ENCODE measurements at places on chromosomes 12 and 14. TPM values are rescaled to one million over a fixed set of nuclear protein-coding genes. Genes with fewer than 3 reads are reported as not detected.

DNA sequence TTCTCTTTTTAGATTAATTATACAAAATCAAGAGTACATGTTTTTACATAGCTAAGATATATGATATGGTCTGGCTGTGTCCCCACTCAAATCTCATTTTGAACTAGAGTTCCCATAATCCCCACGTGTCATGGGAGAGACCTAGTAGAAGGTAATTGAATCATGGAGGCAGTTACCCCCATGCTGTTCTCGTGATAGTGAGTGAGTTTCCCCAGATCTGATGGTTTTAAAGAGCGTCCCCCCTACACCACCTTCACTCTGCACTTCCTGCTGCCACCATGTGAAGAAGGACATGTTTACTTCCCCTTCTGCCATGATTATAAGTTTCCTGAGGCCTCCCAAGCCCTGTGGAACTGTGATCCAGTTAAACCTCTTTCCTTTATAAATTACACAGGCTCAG is 21.4 kb upstream of the DRAM1 start:
- no peak overlapping the region for H3K4me3 ChIP-seq
- H3K27ac ChIP-seq = no peak overlapping the region
- H3K4me1 ChIP-seq = no peaks in the 10 kb centered on the region
- DNase-seq = no peak
- H3K27me3 ChIP-seq = no peaks in the 10 kb centered on the region

DNA sequence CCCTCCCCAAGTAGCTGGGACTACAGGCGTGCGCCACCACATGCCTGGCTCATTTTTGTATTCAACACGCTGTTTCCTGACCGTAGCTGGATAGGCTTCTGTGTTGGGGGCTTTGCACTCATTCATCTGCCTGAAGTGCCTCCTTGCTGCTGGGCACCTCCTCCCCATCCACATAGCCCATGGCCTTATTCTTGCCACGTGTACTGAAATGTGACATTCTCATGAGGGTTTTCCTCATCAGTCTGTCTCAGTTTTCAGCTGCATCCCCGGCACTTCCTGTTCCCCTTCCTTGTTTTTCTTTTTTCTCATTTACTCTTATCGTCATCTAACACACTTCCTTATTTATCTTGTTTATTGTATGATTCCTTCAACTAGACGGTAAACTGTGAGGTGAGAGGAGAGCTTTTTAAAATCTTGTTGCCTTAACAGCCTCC is 36.6 kb downstream of the RCOR1 start:
- no peak for DNase-seq
- H3K27me3 ChIP-seq = no peaks in the 10 kb centered on the region
- no peaks in the 10 kb centered on the region for H3K36me3 ChIP-seq
- H3K4me3 ChIP-seq = no peak overlapping the region

DNA sequence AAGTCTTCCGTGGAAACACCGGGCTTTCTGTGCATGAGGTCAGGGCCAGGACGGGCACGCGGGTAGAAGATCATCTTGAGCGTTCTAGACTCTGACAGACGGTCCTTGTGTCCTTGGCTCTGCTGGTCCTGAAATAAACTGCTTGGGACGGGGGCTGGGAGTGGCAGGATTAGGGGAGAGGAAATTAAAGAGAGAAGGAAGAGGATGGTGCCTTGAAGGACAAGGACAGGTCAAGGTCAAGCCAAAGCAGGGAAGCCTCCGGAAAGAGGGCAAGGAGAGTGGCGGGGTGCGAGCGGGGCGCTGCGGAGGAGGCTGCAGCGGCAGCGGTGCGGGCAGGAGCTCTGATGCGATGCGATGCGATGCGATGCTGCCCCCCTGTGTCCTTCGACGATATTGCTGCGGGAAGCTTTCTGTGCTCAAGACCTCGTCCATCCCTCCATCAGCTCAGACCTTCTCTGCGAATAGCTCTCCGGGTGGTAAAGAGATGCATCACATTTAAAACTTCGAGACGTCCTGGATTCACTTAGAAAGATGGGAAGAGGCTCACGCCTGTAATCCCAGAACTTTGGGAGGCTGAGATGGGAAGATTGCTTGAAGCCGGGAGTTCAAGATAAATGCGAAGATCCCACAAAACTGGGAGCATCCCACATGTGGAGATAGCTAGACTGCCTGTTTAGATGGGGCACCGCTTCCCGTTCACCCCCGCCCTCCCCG is 110.1 kb upstream of the TMEM132D start:
- peak; percentile 60 for DNase-seq
- H3K27ac ChIP-seq = no peak overlapping the region
- H3K36me3 ChIP-seq = no peaks in the 10 kb centered on the region
- H3K4me1 ChIP-seq = no peaks in the 10 kb centered on the region
- no peaks in the 10 kb centered on the region for H3K27me3 ChIP-seq

- H3K36me3 ChIP-seq = no peaks in the 10 kb centered on the region
- no peaks in the 10 kb centered on the region for H3K27me3 ChIP-seq
- H3K27ac ChIP-seq = no peak overlapping the region
Measured at GRCh38 chr14:55448141-55448614, 7.8 kb upstream of the TBPL2 start.

GRCh38 chr14:76274324-76274723 is 101.6 kb upstream of the ESRRB start:
- no peaks in the 10 kb centered on the region for H3K4me1 ChIP-seq
- H3K36me3 ChIP-seq = no peaks in the 10 kb centered on the region
- no peak overlapping the region for H3K4me3 ChIP-seq
- no peaks in the 10 kb centered on the region for H3K27me3 ChIP-seq
- no peak overlapping the region for H3K27ac ChIP-seq

DNA sequence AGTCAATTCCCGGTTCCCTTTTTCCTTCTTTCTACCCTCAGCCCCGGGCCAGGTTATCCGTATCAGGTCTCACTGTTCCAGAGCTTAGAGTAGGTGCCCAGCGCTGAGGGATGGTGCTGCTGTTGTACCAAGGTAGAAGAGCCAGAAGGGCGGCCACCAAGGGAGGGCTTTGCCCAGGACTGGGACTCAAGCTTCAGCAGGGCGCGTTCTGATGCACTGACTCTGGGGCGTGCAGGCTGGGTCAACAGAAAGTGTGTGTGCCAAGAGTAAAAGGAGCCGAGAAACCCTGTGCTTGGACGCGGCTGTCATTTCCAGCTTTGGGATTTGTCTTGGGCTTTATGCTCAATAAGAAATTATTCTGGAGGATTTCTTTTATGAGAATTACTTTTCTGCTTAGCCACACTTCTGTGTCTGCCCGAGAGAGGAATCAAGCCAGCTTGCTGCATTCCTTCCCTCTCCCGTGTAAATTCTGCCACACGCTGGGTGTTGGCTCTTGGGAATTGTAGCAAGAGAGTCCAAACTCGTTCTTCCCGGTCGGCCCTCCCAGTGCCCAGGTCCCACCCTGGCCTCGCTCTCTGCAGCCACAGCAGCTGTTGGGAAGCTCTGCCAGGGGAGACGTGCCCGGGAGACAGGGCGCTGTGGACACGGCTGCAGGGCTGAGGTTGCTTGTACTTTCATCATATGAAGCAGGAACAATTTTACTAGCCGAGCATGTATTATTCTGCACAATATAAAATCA is 98.0 kb downstream of the FBXL14 start:
- H3K27me3 ChIP-seq = no peaks in the 10 kb centered on the region
- no peak overlapping the region for H3K4me3 ChIP-seq
- no peaks in the 10 kb centered on the region for H3K4me1 ChIP-seq

DNA sequence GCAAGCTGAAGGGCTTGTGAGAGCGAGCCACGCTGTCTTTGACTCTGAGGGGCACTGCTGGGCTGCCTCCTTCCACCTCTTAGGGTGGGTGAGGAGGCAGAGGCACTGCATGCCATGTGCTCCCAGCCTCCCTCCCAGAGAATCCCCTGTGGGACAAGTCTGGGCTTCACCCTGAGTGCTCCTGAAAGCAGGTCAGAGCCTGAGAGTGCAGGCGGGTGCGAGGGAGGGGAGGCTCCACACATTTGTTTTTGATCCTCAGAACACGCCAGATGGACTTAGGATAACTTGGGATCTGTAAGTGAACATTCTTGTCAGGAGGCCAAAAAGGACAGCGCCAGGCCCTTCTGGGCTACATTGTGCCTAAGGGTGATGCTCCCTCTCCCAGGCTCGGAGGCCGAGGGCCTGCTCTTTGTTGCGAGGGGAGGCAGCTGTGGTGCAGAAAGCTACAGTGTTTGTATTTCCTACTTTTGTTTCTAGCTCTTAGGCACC is 155.4 kb downstream of the TMX1 start:
- H3K4me3 ChIP-seq = no peak overlapping the region

GRCh38 chr12:11758510-11759493 is 109.3 kb downstream of the ETV6 start:
- no peaks in the 10 kb centered on the region for H3K4me1 ChIP-seq
- H3K27me3 ChIP-seq = no peaks in the 10 kb centered on the region
- H3K27ac ChIP-seq = peak overlapping the region; percentile 54
- no peak overlapping the region for H3K4me3 ChIP-seq

GRCh38 chr12:87384226-87384625 is 645.0 kb downstream of the C12orf50 start:
- H3K4me3 ChIP-seq = no peak overlapping the region
- no peaks in the 10 kb centered on the region for H3K36me3 ChIP-seq
- H3K27me3 ChIP-seq = no peaks in the 10 kb centered on the region
- H3K4me1 ChIP-seq = no peaks in the 10 kb centered on the region
- no peak for DNase-seq
- no peak overlapping the region for H3K27ac ChIP-seq

- no peak for DNase-seq
- H3K27me3 ChIP-seq = peaks cover 26% of the 10 kb centered on the region
- H3K27ac ChIP-seq = no peak overlapping the region
- no peaks in the 10 kb centered on the region for H3K4me1 ChIP-seq
- no peak overlapping the region for H3K4me3 ChIP-seq
Measured at GRCh38 chr12:114400361-114400811, 5.6 kb downstream of the TBX5 start.

- H3K4me3 ChIP-seq = no peak overlapping the region
- no peaks in the 10 kb centered on the region for H3K36me3 ChIP-seq
- H3K4me1 ChIP-seq = no peaks in the 10 kb centered on the region
- no peaks in the 10 kb centered on the region for H3K27me3 ChIP-seq
- H3K27ac ChIP-seq = no peak overlapping the region
Measured at GRCh38 chr12:13973996-13974395, 7.4 kb downstream of the GRIN2B start.

GRCh38 chr14:102375119-102375518 is 12.4 kb downstream of the TECPR2 start:
- no peak for DNase-seq
- H3K27ac ChIP-seq = no peak overlapping the region
- H3K4me1 ChIP-seq = no peaks in the 10 kb centered on the region
- no peak overlapping the region for H3K4me3 ChIP-seq

Gene XRCC3
- 3.4 TPM for total RNA-seq

Gene FGF6
- not detected for total RNA-seq

Gene PMEL
- total RNA-seq = 1.1 TPM

Gene NPAS3
- 0.09 TPM for total RNA-seq

All from liver (tissue), 10 donors.